ENCODE measurements at places on chromosomes 1 and 21.

- no peak for DNase-seq
These were observed 1440.3 kb downstream of the NCAM2 start for GRCh38 chr21:22438428-22439086.

DNA sequence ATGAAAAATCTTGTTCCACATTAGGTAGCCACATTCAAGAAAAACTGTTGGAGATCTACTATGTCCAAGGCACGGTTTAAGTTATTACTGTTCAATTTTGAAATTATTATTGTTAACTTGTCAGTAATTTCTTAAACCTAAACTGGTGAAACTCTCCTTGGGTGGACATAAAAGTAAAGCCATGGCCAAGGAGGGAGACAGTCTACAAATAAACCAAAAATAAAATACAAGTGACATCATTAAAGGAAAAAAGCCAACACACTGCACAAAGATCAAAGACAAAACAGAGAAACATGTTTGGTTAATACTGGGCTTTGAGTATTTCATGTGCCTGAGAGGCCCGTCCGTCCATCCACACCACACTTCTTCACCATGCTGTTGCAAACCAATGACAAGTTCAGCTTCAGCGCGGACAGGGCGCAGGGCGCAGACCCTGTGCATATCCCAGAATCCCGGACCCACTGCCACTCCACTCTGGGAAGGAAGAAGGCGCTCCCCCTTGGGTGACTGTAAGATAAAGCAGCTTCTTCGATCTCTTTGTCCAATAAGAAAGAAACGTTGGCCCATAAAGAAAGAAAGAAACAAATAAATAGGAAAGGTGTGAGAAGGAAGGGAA, 918 bp upstream of the RASAL2 start:
- no peak for DNase-seq

GRCh38 chr1:214332946-214333798, 52.2 kb downstream of the SMYD2 start:
- no peak for DNase-seq

DNA sequence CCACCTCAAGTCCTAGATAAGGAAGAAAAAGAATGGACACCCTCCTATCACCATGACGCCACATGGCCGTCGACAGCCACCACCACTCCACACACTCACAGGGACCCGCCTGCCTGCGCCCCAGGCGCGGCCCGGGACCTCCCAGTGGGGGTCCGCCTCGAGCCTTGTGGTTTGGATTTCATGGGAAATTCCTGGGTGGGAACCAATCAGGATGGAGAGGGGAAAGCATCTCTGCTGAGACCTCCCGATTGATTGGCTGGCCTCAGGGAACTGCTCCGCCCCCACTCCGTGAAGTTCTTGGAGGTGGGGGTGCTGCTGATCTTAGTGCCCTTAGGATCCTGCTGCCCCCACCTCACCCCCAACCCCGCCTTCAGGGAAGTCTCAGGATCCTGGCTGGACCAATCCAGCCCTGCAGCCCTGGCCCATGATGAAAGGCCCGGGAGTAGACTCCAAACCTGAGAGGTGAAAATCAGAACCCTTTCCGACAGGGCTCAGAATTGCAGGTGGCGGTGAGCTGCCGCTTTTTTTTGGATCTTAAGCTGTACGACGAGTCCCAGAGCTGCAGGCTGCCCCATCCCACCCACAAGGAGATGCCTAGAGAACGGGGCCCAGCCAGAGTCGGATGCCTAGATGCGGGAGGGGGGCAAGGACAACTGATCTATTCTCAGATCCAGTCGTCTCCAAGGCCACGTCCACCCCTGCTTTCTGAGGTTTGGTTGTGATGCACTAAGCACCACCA, 29.0 kb upstream of the TMEM51 start:
- DNase-seq = no peak

GRCh38 chr1:97252076-97252475, 530.5 kb downstream of the PTBP2 start:
- DNase-seq = no peak

DNA sequence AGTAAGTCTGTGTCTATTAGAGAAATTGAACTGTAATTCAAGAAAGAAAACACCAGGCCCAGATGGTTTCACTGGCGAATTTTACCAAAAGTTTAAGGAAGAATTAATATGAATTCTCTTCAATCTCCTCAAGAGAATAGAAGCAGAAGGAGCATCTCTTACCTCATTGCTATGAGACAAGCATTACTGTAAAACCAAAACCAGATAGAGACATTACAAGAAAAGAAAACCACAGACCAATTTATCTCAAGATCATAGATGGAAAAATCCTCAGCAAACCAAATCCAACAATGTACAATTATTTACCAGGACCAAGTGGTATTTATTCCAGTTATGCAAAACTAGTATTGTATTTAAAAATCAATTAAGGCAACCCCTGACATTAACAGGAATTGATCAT, 160.6 kb downstream of the LIPI start:
- no peak for DNase-seq

- DNase-seq = no peak
These were observed 35.7 kb upstream of the MTR start for GRCh38 chr1:236759252-236759859.

- DNase-seq = no peak
These were observed 10.3 kb upstream of the CADM3 start for GRCh38 chr1:159161001-159161718.

Data from GOT3 (cell line).